ENCODE measurements at places on chromosomes 13 and 19. TPM values are rescaled to one million over a fixed set of nuclear protein-coding genes. Genes with fewer than 3 reads are reported as not detected.

DNA sequence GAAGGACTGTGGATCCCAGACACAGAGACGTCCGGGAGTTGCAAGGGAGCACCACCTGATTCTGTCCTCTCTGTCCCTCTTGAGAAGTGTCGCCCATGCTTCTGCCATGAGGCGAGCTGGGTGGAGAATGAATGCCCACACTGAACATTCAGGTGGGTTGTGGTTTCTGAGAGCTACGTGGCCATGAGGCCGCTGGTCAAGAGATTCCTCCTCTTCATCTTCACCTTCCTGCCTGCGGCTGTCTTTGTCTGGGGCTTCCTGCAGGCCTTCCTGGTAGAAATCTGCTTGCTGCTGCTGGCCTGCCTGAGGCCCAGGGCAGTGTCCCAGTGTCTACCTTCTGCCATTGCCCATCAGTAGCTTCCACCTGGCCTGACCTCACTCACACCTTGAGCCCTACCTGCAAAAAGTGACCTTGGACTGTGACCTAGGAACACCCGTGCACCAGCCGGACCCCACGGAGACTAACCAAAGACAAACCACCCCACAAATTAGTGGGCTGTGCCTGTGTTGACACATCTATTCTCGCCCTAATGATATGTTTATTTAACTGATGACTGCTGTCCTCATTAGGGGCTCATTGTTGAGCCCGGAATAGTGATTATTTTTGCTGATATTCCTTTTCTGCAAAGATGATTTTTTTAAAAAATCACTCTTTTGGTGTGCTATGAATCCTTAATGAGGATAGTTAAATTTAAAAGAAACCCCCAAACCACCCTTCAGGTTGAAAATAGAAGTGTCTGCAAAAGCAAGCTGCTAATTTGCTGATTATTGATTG lies 38.7 kb upstream of the ZNF536 start:
- H3K4me1 ChIP-seq, result no peaks in the 10 kb centered on the region
- H3K27ac ChIP-seq, result no peak overlapping the region
- DNase-seq, result no peak

DNA sequence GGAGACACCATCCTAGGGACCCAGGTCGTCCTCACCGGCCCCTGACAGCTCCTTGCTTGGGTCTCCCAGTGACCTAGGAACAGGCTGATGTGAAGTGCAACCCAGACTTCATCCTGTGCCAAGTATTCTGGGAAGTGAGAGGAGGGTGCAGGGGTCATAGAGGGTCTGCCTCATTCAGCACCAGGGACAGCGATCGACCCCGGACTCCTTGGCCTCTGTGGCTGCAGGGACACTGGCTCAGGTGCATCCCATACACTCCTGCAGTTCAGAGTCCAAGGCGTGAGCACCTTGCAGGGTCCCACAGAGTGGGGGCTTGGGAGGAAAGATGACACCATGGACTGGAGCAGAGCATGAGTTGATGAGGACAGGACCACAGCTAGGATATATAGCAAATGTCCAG lies 10.0 kb upstream of the OR10H2 start:
- H3K27me3 ChIP-seq, result no peaks in the 10 kb centered on the region
- no peak overlapping the region for H3K4me3 ChIP-seq
- no peaks in the 10 kb centered on the region for H3K36me3 ChIP-seq
- H3K27ac ChIP-seq, result no peak overlapping the region
- H3K4me1 ChIP-seq, result no peaks in the 10 kb centered on the region

The GIPC1 gene
- total RNA-seq, result 308 TPM

The RYR1 gene
- 9.3 TPM for total RNA-seq

GRCh38 chr19:49853852-49854377 lies 3.0 kb downstream of the PTOV1 start:
- peak overlapping the region; percentile 68 for H3K27ac ChIP-seq
- H3K36me3 ChIP-seq, result peaks cover 21% of the 10 kb centered on the region
- DNase-seq, result no peak
- no peaks in the 10 kb centered on the region for H3K27me3 ChIP-seq

Data from type B pancreatic cell (in vitro differentiated cells).